ENCODE measurements at places on chromosomes 4 and X.

GRCh38 chrX:23661671-23662070 is 5.6 kb upstream of the PRDX4 start:
- no peak for DNase-seq

DNA sequence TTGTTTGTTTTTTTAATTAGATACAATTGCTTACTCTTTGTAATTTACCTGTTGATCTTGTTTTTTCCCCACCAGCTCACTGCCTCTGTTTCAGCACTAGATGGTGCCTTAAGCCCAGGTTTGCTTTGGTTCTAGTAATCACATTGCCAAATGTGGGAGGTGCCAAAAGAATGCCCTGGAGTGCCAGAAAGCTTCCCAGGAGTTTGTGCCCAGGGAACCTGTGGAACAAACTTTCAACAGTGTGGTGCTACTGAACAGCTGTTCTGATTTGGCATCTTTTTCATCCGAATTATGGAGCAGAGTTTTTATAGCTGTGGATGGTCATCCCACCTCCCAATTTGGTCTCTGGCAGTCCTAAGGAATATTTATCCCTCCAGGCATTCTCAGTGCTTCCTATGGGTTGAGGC is 1000.7 kb downstream of the STIM2 start:
- DNase-seq, result no peak

- DNase-seq, result no peak
Measured at GRCh38 chr4:6359536-6360308, 90.1 kb downstream of the WFS1 start.

GRCh38 chr4:663438-664428 is 10.3 kb downstream of the ATP5ME start:
- DNase-seq, result peak; percentile 50

DNA sequence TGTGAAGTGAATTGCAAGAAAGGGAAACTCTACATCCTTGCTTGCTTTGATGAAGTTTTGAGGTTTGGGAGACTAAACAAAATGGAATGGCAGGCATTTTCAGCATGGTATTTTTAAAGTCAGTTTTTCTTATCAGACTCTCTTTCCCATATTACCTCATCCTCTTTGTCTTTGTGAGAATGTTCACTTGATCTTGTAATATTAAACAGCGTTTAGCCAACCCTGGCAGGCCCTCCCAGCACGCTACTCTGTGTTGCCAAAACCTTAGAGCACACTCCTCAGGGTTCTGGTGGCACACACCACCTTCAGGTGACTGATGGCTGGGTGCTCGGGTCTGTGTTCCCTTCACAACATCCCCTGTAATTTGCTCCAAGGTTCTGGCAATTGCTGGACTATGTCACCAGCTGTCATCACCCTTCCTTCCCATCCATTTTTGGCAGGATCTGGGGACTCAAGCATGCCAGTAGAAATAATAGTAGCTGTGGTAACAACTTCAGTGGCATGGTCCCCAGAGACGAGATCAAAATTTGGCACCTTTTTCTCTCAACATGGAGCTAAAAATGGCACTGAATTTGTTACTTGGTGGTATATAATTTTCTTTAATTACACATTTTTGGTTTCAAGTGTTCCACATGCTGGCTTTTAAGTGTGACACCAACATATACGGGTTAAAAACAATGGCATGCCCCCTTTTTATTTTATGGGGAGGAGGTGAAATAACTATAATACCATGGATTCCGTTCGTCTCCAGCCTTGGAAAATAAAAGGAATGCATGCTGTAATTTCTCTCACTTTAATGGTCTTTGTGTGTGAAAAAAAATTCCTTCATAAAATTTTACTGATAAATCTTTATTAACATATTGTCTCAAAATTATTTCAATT is 273.1 kb downstream of the DCTD start:
- no peak for DNase-seq

DNA sequence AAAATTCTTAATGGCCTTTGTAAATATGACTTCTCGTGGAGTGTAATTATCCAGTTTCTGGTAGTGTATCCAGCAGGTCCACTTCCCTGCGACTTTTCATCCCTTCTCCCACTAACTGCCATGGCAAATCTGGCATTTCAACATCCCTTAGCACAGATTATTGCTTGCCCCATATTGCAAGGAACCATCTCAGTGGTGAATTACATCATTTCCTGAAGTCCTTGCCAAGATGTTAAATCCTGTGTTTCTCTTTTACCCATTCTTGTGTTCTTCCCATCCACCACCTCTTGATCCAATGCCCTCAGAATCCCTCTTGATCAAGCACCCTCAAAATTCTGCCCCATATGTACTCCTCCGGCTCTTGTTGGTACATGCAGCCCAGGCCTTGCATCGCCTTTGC is 88.1 kb upstream of the ZNF81 start:
- no peak for DNase-seq

DNA sequence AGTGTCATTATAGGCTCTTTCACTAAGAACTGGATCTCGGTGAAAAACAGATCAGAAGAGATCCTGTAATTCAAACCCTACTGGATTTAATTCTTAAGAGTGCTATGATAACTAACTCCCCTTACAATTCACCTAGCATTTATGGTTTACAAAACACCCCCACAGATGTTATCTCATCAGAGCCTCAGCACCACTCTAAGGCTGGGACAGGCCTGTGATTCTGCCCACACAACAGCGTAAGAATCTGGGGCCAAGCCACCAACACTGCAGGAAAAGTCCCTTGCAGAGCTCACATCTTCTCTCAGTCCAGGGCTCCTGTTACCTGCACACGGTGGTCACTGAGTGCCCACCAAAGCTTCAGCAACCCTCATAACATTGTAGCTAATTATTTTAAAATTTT is 8.9 kb downstream of the MFAP3L start:
- no peak for DNase-seq

DNA sequence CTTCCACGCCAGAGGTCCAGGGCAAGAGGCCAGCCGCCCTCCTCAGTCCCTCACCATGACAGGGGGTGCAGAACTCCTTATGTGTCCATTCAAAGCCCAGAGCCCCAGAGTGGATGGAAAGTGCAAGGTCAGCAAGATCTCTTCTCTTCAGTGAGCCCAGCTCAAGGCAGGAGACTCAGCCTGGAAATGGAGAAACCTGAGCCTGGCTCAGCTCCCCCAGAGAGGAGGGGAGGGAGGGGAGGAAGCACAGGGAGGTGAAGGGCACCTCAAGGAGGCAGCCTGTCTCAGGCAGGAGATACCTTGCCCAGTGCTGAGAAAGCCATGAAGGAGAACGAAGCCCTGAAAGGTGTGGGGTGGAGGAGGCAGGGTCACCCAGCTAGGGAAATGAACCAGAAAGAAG is 121.8 kb upstream of the PJA1 start:
- no peak for DNase-seq

DNA sequence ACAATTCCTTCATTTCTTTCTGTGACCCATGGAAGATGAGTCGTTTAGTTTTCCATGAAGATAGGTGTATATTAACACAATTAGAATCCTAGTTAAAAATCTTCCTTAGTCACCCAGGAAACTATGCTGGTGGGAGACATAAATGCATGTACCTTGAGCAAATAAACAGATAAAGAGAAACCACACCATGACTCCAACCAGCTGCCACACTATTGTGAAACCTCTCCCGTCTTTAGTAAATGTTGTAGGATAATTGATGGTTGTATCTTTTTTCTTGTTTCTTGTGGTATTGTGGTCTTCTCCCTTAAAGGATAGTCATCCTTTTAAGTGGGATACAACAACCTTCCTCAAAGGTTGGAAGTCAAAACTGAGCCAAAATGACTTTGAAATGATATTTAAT is 103.8 kb upstream of the LEF1 start:
- DNase-seq, result no peak

DNA sequence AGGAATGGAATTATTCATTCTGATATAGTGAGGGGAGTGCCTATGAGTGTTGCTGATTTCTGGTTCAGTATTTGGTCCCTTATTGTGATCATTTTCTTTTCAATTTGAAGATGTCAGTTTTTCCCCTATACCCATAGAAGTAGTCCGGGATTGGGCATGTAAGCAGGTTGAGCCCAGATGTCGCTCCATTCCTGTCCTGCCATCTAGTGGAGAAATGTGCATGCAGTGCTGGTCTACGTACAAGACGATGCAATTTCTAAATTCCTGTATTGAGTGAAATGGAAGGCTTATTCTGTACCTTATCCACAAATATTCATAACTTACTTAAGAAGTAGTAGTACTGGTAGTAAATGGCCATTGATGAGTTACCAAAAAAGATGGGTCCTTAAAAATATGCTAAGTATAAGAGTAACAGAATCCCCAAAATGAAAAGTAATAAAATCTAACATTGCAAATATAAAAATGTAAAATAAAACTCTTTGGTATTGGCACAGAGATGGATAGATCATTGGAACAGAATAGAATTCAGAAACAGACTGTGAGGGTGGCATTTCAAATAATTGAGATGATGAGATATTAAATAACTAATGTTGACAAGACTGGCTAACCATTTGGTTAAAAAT is 60.9 kb downstream of the UGT8 start:
- DNase-seq, result no peak

DNA sequence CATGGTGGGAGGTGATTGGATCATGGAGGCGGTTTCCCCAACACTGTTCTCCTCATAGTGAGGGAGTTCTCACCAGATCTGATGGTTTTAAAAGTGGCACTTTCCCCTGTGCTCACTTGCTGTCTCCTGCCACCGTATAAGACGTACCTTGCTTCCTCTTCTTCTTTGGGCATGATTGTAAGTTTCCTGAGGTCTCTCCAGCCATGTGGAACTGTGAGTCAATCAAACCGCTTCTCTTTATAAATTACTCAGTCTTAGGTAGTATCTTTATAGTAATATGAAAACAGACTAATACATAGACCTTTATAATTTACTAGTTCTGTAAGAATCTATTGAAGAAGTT is 82.5 kb upstream of the PITX2 start:
- no peak for DNase-seq

DNA sequence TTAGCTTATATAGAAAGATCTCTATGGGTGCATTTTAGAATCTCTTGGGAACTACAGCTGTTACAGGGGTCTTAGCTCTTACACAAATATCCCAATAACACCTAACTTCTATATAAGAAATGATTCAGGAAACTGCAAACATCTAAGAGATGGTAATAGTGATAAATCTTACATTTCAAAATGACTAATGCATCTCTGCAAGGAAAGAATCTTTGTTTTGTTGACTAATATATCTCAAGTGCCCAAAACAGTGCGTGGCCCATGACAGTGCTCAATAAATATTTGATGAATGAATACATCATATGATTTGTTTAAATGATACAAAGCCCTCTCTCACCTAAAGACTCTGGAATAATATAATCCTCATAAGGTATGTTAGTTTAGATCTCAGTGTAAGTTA is 47.5 kb downstream of the CENPE start:
- DNase-seq, result no peak

DNA sequence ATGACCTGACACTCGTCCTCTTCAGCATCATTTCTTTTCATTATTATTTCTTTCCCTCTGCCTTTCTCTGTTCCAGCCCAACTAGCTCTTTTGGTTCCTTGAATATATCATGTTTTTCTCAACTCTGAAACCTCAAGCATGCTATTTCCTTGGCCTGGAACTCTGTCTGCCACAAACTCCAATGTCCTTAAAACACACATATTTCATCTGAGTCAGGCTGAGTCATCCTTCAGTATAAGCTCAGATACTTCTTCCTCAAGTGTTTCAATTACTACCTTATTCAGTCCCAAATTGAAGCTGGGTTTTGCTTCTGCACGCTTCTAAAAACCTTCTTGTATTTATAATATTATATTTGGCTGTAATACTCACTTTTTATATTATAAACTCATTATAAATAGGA is 424.2 kb downstream of the PDGFC start:
- DNase-seq, result no peak

DNA sequence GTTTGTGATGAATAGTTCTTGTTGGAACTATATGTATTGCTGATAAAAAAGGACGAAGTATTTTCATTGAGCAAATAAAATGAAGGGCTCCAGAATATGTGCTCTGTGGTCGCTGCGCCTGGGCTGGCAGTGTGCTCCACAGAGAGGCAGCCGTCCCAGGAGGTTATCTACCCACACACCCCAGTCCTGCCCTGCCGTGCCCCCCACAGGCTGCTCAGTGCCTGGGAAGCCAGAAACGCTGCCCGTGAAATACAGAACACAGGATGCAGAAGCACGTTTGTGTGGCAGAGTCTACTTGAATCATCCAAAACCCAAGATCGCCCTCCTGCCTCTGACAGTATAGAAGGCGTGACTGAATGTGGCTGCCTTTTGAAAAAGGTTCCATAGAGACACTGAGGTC is 1.4 kb downstream of the CLDN22 start:
- DNase-seq, result no peak

DNA sequence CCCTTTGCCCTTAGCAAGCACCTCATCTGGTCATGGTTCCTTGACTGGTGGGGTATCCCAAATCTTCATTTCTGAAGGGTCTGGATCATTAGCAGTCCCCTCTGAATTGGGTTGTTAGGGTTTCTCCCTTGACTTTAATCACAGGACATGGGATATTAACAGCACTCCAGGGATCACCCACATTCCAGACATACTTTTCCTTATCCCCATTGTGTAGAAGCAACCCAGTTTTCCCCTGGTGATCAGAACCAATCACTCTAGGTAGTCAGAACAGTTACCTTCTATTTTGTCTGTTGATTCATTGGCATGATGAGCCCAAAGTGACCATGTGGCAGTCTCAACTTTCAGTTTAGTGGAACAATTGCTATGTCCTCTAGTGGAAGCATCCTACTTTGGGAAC is 29.1 kb upstream of the GRSF1 start:
- DNase-seq, result no peak

DNA sequence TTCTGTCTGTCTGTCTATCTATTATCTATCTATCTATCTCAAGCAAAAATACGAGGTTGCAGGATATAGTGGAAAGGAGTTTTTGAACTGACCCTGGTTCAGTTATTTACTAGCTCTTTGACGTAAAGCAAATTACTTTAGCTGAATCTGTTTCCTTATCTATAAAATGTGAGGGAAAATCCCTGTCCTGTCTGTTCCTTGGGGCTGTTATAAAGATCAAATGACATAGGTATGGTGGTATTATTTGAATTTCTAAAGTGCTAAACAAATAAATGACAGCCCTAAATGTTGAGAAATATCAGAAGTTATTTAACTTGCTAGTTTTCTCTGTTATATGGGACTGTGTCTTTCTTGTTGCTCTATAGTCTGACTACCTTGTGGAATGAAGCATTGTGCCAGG is 55.0 kb downstream of the MAGEC1 start:
- DNase-seq, result no peak

GRCh38 chr4:171983935-171984805 is 171.0 kb downstream of the GALNTL6 start:
- no peak for DNase-seq

GRCh38 chr4:99447079-99447478 is 11.9 kb upstream of the ADH7 start:
- no peak for DNase-seq

DNA sequence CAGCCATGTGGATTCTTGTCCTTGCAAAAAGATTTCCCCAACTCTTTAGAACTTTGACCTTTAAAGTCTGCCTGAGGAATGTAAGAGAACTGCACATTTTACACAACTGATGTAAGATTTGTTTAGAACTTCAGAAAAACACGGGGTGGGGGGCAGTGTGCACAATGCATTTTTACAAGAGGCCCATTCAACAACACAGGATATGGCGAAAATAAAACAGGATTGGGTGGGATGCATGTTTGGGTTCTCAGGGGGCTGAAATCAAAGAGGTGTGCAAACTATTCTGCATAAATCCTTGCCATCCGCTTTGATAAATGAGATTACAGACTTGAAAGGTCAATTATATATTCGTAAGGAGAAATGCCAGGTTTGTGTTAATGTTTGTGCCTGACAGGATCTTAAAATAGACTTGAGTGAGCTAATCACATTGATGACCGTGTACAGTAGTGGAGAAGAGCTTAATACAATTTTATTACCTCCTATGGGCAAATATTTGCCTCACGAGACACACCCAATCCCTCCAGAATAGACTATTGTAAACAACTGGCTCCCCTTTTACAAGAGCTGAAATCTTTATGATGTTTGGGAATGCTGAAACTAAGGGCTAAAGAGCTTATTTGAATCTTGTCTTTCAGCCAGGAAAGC is 184.1 kb upstream of the LEF1 start:
- DNase-seq, result no peak
